SJSA1 (cell line): ENCODE measurements at places on chromosomes 12 and 14. TPM values are rescaled to one million over a fixed set of nuclear protein-coding genes. Genes with fewer than 3 reads are reported as not detected.

GRCh38 chr14:78631551-78631950, 461.4 kb downstream of the NRXN3 start:
- DNase-seq = no peak

DNA sequence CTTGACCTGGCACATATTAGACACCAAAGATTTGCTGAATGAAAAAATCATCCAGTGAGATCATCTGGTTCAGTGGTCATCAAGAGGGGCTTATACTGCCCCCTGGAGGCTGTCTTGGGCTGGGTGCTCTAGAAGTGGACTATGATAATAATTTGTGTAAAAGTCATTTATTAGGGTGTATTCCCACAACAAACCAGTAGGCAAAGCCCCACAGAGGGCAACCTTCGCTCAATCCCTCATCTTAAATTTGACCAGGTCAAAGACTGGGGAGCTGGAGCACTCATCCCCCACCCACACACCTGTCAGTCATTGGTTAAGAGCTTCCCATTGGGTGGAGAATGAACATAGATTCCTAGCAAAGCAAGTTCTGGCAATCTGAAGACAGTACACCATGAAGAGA, 20.0 kb upstream of the FICD start:
- DNase-seq = no peak

TAS2R8 gene
- total RNA-seq = not detected in 2 replicates

GRCh38 chr14:32608857-32609256, 279.8 kb downstream of the AKAP6 start:
- DNase-seq = no peak

GRCh38 chr12:5267603-5268423, 164.1 kb upstream of the NTF3 start:
- no peak for DNase-seq

GRCh38 chr12:106080041-106080790, 58.5 kb downstream of the NUAK1 start:
- peak; percentile 61 for DNase-seq

DNA sequence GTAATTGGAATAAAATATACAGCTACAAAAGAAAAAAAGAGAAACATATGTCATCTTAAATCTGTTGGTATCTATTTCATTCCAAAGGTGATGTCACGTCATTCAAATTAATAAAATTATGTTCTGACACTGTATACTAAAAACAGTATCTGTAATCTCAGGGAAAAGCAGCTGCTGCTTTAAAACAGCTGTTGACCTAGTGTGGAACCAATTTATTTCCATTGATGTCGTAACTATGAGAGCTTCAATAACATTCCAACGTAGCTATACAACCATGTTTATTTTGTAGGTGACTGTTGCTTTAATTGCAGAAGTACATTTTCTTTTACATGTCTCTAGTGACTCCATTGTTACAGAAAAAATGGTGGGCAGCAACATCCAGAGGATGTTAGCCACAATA, 571.7 kb downstream of the RPS29 start:
- no peak for DNase-seq
